Left lung (tissue), 14 donors: ENCODE measurements at places on chromosomes 2 and 18. TPM values are rescaled to one million over a fixed set of nuclear protein-coding genes. Genes with fewer than 3 reads are reported as not detected.

DNA sequence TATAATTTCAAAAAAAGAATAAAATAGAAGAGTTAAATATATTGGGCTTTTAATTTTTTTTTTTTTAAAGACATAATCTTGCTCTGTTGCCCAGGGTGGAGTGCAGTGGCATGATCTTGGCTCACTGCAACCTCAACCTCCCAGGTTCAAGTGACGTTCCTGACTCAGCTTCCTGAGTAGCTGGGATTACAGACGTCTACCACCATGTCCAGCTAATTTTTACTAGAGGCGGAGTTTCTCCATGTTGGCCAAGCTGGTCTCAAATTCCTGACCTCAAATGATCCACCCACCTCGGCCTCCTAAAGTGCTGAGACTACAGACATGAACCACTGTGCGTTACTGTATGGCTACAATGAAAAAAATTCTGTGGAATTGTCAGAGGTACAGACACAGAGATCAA, 98.1 kb upstream of the RGPD4 start:
- DNase-seq = no peak
- no peak overlapping the region for H3K27ac ChIP-seq
- no peaks in the 10 kb centered on the region for H3K36me3 ChIP-seq
- H3K27me3 ChIP-seq = no peaks in the 10 kb centered on the region

- no peaks in the 10 kb centered on the region for H3K27me3 ChIP-seq
- H3K4me1 ChIP-seq = no peaks in the 10 kb centered on the region
- H3K27ac ChIP-seq = no peak overlapping the region
- H3K4me3 ChIP-seq = no peak overlapping the region
These were observed 349.6 kb upstream of the KCNH7 start for GRCh38 chr2:163187995-163188655.

COLEC12 gene
- total RNA-seq = 32.9 TPM

IL36B gene
- not detected for total RNA-seq

TRIM43B gene
- total RNA-seq = not detected
